ENCODE measurements at places on chromosomes 2 and 18.

DNA sequence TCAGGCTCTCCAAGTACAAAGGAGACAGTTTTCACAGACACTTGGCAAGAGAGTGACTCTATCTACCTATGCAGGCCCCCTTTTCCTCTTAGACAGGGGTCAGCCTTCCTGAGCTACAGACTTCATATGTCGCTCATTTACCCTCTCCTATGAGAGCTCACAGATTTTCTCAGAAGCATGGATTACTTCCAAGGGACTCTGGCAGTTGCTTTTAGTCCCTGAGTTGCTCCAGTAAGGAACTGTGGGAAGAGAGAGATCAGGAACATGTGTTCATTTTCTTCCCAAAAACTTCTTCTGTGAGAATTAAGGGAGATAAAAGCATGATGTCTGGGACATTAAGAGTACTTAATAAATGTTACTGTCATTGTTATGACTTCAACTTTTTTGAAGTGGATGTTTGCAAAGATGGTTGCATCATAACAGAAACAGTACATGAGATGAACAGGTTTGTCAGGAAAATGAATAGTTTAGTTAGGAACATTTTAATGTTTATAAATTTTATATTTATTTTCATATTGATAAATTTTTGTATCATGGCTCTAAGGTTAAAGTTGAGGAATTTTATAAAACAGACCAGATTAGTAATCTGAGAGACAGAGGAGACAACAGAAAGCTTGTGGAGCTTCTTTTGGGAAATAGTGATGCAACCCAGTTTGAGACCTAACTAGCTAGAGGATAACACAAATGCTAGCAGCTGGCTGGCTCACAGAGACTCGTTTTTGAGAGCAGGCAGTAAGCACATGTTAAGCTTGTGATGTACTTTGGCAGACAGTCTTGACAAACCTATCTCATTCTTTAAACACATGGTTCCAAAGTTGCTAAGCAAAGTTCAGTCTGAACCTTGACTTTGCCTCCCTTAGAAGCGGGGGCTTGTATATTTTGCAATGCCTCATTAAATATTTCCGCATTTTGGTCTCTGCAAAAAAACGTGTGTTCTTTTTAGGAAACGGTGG is 21.7 kb upstream of the UGP2 start:
- no peak for DNase-seq

DNA sequence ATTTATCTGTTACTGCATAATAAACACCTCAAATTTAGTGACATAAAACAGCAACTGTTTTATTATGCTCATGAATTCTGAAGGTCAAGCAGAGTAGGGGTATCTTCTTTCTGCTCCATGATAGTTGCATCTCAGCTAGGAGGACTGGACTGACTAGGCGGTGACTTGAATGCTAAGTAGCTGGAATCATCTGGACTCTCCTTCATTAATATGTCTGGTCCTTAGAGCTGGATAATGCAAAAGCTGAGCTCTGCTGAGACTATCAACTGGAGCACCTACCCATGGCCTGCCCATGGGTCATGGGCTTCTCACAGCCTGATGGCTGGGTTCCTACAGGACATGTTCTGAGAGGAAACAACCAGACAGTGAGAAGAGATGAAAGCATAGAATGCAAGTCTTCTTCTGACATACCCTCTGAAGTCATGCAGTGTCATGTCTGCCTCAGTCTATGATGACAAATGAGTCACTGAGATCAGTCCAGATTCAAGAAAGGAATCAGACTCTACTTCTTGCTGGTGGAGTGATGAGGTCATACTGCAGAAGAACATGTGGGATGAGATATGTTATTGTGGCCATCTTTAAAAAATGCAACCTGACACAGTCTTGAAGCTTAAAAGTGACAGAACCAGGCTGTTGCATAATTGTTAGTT is 174.2 kb upstream of the OSR1 start:
- DNase-seq: no peak

DNA sequence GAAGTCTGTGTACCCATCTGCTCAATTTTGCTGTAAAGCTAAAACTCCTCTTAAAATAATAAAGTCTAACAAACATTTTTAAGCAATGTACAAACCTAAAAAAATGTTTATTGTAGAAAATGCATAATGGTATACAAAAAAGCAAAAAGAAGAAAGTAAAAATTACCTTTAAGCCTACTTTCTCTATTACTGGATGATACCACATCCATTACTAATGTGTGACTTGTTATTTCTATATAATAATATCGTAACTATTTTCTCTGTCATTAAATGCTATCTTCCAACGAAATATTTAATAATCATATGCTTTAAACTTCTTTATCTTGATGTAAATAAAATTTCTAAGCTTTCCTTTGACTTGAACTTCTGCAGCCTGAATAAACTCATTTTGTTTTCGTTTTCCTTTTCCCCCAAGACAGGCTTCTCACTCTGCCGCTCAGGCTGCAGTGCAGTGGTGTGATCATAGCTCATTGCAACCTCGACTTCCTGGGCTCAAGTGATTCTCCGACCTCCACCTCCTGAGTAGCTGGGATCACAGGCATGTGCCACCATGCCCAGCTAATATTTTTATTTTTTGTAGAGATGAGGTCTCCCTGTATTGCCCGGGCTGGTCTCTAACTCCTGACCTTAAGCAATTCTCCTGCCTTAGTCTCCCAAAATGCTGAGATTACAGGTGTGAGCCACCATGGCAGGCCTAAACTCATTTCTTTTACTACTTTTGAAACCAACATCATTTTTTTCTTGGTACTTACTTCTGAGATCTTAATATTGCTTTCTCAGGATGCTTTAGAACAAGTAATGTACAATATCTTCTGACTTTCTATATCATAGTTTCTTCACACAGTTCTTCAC is 18.1 kb upstream of the DNAH7 start:
- no peak for DNase-seq

- no peak for DNase-seq
These were observed 76.9 kb downstream of the TTC21B start for GRCh38 chr2:165876712-165877111.

GRCh38 chr2:201987426-201987825 is 46.2 kb upstream of the FZD7 start:
- DNase-seq: peak; percentile 60

DNA sequence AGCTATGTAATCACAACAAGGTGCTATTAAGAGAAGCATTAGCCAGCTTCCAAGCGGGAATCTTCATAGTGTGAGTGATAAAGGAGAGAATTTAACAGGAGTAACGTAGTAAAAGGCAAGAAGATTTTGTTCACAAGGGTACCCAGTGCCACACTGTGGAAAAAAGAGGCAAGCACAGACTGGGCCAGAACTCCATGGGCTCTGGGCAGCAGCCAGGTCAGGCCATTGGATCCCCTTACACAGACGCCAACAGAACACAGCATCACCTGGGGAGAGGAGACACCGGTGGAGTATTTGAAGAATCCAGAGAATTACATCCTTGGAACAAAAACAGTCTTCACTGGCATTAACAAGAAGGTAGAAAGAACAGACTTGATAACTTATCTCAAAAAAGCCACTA is 21.2 kb downstream of the AMER3 start:
- no peak for DNase-seq
